ENCODE measurements at places on chromosomes 12 and 14.

DNA sequence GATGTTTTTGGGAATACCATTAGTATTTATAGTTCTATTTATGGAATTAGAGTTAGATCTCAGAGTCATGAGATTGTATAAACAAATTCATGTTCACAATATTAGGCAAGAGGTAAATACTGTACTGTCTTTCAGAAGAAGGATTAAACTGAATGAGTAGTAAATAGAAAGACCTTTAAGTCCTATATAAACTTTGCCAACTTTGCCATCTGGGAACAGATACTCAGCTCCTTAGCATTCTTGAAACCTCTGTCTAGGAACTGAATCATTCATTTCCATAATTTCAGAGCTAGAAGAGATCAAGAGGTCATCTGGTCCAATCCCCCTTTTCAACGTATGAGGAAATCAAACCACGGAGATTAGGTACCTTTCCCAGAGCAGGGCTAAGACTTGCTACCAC, 141.1 kb downstream of the CAND1 start:
- no peak for DNase-seq

DNA sequence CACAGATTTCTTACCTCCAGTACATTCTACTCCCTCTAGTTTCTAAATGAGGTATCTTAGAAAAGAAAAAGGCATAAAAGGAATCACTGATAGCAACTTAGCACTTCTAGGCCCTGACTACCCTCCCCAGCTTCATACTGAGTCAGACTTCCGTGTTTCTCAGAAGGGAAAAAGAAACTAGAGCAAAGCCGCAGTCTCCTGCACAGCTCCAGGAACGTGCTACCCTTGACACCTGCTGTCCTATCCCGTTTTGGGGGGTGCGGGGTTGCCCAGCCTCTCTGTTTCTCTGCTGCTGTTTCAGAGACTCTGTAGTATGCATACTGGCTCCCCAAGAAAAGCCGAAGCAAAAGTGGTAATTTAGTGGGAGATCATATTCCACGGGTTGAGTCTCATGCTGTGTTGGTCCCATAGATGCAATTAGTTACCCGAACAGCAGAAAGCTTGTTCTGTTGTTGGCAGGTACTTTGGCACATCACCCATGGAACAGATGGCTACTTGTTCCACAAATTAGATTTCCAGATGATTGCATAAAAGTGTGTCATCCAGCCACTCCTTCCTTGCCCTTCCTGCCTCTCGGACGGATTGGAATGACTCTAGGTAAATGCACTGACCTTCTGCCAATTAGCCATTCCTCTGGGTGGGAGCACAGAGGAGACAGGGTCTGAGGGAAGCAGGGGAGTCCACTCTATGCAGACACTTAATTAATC, 438.1 kb downstream of the FUT8 start:
- no peak for DNase-seq

GRCh38 chr12:129696926-129697325, 206.9 kb downstream of the TMEM132D start:
- no peak for DNase-seq

DNA sequence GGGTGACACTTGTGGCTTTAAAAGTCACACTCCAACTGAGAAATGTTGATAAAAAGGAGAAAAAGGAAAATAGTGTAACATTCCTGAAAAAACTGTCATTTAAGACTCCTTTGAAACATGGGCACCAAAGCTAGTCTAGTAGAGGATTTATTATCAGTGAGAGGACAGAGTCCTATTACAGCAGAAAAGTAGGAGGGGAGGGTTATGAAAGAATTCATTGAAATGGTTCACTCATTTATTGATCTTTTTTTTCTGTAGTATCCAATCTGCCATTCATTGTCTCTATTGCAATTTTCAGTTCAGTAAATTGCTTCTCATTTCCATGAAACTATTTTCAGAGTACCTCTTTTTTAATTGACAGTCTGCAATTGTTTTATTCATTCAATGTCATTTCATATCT, 25.4 kb downstream of the PPM1A start:
- DNase-seq = no peak

DNA sequence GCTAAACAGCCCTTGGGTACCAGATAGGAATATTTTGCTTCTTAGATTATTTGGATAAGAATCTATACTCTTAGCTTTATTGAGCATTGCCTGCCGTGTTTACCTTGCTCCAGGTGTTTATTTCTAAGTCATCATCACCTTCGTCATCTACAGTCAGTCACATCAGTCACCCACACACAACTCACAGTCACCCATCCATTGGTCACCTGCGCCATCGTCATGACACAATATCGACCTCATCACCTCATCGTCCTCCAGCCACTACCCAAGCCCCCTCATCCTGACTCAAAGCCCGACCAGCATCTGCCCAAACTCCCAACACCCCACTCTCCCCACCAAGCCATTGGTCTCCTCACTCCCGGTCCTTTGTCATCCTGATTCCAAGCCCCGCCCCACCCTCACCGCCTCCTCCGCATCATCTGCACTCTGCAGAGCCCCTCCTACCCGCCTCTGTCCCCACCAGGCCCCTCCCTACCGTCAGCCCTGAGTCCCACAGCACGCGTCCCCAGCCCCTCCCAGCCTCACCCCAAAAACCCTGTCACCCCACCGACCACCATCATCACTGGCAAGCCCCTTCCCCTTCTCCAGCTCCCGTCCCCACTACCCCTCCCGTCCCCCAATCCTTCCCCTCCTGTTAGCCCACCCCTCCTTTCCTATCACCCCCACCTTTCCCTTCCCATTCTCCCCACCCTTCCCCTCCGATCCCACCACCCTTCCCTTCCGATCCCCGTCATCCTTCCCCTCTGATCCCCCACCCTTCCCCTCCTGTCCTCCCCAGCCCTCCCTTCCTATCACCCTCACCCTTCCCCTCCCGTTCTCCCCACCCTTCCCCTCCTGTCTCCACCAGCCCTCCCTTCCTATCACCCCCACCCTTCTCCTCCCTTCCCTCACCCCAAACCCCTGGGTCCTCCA, 9.8 kb downstream of the DLK1 start:
- no peak for DNase-seq

DNA sequence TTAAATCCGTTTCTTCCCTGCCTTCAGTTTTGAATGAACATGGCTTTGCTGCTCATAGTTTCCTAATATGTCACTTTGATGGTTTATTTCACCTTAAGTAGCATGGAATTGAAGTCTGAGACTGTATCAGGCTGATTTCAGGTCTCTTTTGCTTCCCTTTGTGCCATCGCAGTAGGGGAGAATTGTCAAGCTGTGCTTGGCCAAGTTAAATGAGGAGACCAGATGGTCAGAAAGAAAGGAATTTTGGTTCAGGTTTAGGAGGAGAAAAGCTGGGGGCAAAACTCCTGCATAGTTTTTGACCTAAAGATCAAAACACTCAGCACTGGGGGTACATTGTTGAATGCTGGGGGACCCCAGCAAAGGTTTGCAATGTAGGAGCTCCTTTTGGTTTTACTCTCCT, 398.4 kb downstream of the NUAK1 start:
- no peak for DNase-seq

- DNase-seq = peak; percentile 21
These were observed 4.8 kb downstream of the CDKN1B start for GRCh38 chr12:12721814-12722434.

- no peak for DNase-seq
These were observed 43.3 kb downstream of the ARMH4 start for GRCh38 chr14:58108717-58109116.

DNA sequence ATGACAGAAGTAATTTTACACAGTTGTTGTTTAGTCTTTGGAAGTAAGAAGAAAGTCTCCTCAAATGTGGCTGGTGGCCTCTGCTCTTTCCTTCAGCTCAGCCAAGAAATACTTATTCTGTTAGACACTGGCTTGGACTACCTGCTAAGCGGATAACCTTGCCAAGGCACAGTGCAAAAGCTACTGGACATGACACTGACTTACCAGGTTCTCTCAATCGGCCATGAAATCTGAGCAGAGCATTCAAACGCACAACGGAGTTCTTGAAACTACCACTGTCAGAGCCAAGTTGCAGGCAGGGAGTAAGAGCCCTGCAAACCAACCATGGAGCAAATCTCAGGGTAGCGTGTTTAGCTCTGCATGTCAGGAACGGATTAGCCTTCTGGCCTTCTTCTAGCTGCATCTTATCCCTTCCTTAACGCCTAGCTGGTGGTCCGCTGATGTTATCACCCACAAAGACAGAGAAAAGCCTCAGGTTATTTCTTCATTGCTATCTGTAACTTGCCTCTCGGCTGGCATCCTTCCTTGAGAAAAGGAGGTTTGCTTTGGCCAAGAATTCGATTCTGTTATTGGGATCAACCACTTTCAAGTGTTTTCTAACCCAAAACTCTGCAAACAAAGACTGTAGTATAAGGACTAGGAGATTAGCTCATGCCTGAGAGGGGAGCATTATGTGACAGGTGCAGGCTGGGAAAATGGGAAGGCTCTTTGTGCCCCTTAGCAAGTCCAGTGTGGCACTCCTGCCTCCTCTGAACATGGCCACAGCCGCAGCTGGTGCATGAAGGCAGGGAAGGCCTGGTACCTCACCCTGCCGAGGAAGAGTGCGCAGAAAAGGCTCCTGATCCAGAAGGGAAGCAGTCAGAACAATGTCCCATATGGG, 223.4 kb downstream of the GLT1D1 start:
- no peak for DNase-seq

DNA sequence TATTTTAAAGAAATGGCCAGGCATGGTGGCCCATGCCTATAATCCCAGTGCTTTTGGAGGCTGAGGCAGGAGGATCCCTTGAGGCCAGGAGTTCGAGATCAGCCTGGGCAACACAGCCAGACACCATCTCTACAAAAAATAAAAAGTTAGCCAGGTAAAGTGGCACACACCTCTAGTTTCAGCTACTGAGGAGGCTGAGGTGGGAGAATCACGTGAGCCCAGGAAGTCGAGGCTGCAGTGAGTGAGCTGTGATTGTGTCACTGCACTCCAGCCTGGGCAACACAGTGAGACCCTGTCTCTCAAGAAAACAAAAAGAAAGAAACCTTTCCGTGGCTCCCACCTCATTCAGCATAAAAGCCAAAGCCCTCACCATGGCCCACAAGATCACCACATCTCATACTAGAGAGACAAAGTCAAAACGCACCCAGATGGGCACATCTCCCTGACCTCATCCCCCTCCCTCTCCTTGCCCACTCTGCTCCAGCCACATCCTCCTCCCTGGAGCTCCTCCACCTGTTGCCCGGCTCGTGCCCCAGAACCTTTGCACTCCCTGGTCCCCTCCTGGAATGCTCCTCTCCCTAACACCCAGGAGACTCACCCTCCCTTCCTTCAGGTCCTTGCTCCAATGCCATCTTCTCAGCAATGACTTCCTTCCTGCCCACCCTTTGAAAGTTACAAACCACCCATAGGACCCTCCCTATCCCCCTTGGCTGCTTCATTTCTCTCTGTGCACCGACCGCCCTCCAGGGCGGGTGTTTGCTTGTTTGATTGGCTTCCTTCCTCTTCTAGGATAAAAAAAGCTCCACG, 4.8 kb upstream of the SCARB1 start:
- no peak for DNase-seq

GRCh38 chr14:31268216-31268615, 60.6 kb upstream of the HECTD1 start:
- no peak for DNase-seq

DNA sequence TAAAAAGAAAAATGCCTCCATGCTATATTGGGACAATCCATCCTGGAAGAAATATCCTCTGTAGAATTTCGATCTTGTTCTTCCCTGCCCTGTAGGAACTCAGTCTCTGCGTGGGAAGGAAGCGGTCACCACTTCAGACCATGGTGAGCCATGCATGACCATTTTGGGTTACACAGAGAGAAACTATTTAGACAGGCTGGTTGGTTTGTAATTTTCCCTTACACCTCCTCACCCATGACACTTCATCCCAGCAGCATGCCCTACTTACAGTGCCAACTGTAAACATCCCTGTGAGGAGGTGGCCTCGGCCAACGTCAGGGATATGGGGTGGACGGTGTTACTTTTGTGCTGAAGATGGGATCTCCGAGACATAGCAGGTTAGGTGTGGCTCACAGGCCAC, 121.4 kb downstream of the SMOC1 start:
- DNase-seq = no peak

DNA sequence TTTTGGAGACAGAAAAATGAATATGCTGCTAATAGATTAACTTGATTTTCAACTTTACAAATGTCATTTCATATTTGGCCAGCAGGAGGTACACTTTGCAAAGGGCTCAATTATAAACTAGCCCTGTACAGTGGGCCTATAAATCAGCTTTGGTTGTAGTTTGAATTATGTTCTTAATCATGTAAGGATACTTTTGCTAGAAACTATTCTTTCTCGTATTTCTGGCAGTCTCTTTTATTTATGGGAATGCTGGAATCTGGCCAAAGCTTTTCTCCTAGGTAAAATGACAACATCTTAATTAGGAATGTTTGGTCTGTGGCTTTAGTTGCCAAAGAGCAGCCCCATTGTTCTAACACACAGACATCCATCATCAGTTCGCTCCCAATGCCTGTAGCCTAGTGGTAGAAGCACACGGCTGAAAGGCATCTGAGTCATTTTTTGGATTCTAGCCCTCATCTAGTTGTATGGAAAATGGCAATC, 1322.3 kb upstream of the SEL1L start:
- peak; percentile 17 for DNase-seq

- DNase-seq = no peak
These were observed 86.6 kb upstream of the SLC24A4 start for GRCh38 chr14:92236243-92236900.

GRCh38 chr12:67937822-67938221, 51.4 kb upstream of the IFNG-AS1 start:
- DNase-seq = no peak

DNA sequence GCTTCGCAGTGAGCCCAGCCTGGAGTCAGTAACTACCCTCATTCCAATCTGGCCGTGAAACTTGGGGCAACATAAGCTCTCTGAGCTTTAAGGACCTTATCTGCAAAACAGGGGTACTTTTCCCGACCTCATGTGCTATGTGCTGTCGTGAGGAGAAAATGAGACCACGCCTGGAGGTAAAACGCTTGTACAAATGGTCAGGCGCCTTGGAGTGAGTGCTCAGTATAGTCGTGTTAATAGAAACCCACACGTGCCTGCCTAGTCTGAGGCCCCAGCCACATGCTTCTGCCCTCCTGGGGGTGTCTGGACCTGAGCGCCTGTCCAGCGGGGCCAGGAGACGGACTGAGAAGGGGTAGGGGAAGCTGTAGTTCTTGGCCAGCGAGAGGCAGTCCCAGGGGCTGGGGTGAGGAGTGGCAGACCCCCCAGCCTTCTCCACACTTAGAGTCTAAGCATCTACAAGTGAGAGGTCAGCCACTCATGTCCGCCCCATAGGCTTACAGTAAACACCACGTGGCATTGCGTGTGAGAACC, 4.9 kb downstream of the AQP5 start:
- DNase-seq = no peak

GRCh38 chr12:49667325-49668090, 39.7 kb downstream of the FMNL3 start:
- DNase-seq = no peak

DNA sequence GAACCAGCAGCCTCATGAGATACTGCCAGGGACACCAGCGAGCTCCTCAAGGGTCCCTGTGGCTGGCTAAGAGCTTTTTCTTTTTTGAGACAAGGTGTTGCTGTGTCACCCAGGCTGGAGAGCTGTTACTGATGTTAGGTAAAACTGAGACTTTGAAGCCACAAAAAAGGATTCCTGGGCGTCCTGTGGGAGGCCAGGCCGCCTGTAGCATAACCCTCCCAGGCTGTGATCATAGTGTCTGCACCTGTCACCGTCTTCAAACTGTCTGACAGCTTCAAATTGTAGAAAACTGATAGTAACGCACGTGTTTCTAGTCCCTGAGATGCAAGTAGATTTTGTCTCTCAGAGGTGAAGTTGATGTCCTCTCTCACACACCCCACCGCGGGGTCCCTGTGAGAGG, 4.1 kb downstream of the ZFYVE21 start:
- DNase-seq = no peak

Measured in kidney capillary endothelial cell (primary cell).